ENCODE measurements at places on chromosomes 7 and 10. TPM values are rescaled to one million over a fixed set of nuclear protein-coding genes. Genes with fewer than 3 reads are reported as not detected.
A peak's percentile ranks its signal among the peaks of the same experiment; 100 is the strongest.

PIP gene
- 2.2 TPM for total RNA-seq

DNA sequence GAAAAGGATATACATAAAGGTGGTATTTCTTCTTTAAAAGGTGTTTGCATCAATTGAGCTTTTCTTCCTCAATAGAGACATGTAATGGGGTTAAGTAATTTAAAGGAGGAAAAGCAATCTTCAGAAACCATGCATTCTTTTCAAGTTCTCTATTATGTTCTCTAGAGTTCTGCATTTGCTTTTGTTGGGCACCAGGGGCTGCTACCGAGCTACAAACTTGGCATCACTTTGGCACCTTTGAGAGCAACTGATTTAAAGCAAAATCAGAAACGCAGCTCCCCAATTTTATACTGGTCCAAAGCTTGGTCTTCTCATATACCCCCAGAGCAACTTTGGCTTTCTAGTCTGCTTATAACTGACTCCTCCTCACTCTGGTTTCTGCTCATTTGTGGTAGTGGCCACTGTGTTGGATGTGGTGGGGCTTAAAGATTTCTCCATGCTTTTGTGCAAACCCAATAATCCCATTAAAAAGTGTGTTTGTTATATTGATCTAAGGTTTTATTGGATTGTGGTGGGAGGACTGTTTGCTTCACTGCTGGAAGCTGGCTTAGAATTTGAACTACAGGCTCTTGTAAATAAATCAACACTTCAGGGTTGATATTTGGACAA lies 712.1 kb downstream of the PHTF2 start:
- DNase-seq = peak; percentile 27

- peak; percentile 36 for DNase-seq
These were observed 670 bp downstream of the TPK1 start for GRCh38 chr7:144835155-144835611.

- no peak for DNase-seq
These were observed 184.0 kb upstream of the INHBA start for GRCh38 chr7:41886901-41887311.
